CD4-positive, alpha-beta T cell treated with Interleukin-10 for 1 hour (primary cell): ENCODE measurements at places on chromosomes 4 and X.
A peak's percentile ranks its signal among the peaks of the same experiment; 100 is the strongest.

DNA sequence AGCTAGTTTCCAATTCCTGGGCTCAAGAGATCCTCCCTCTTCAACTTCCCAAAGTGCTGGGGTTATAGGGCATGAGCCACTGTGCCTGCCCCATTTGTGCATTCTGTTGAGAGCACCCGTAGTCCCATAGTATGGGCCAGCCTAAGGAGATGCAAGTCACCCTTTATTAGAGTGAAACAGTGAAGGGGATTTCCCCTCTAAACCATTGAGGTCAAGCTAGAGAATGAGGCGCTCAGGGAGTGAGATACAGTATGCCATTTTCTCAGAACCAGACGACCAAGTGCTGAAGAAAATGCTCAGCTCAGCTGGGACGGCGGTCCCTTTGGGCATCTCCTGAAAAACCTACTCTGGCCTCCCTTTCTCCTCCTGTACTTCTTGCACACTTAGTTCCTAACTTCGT, 18.7 kb downstream of the RNF4 start:
- DNase-seq: no peak

DNA sequence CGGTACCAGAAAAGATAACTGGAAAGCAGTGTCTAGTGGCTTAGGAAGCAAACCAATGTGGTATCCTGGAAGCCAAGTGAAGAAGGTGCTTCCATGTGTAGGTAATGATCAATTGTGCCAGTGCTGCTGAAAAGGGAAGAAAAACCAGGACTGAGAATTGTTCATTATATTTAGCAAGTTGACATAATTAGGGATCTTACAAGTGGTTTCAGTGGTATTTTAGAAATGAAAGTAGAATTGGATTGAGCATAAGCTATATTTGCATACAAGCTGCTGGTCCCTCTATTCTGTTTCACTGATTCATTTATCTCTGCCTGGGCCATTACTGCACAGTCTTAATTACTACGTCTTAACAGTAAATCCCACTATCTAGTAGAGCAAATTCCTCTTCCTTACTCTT, 32.3 kb downstream of the PRDM8 start:
- DNase-seq: no peak

DNA sequence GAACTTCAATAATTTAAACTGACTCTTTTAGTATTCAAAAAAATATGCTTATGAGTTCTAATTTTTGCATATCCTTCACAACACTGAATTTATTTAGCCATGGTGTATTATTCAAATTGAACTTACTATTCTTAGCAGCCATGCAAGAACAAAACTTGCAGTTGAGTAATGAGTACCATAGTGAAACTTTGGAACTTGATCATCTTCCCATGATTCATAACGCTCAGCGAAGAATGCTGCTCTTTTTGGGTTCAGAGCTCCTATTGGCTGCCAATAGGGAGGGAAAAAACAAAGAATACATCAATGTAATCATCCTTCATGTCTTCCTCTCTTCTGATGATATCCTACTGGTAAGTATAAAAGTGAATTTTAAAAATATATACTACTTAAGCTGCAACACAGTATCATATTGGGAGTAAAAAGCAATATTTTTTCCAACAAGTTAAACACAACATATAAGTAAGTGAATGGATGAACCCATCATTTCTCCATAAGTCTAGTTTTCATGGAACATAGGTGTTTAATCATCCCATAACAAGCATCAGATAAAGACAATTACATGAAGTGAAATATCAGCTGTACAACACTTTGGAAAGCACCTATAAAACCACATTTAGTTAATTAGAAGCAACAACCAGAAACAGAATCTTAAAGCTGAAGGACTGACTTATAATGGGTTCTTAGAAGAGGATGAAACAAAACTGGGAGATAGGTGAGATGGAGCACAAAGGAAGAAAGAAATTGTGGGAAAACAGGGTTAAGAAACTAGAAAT, 145.2 kb upstream of the MAB21L2 start:
- no peak for DNase-seq

DNA sequence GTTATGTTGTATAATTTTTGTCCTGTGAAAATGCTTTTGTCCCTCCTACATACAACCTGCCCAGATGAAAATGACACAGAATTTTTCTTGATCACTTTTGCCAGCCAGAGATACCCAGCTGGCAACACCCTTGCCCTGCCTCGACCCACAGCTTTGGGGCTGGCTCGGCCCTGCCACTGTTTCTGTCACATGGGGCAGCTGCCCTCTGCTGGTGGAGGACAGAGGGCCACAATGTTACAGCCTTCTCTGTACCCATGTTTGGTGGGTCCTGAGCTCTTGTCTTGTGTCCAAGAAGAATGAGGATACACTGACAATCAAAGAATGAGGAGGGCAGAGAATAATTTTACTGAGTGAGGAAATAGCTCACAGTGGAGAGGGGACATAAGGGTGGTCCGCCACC, 31.1 kb downstream of the BMP15 start:
- no peak for DNase-seq

GRCh38 chrX:48090123-48090522, 18.7 kb upstream of the ZNF630 start:
- DNase-seq: no peak

- DNase-seq: no peak
Measured at GRCh38 chr4:4425696-4426095, 38.8 kb downstream of the NSG1 start.

DNA sequence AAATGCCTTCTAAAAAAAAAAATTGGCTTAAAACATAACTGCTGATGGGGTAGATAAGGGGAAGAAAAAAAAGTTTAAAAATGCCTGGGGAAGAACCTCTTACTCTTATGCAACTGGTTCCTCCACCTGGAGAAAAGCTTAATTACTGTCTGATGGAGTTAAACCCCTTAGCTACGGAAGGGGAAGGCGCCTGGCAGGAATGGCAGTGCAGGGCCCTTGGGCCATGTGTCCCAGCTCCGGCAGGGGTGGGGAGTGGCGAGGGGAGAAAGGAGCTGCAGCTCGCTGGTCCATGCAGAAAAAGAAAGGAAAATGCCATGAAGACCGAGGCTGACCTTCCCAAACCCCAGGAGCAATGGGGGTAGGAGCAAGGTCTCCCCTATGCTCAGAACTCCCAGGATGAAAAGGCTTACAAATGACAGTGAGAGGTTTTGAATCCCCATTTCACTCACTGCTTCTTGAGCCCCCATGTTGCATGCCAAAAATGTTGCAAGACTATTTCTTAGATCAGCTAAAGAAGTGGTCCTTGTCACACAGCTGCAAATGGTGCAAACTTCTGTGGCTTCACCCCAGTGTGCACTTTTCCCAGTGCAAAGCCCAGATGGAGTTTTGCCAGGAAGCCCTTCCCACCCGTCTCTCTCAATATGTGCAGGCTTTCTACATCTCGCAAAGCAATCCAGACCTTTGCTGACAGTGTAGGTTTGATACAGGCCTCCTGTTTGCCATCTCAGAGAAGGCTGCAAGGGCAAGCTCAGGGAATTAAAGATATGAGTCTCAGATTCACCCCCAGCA, 204.8 kb upstream of the CT83 start:
- no peak for DNase-seq

- DNase-seq: peak; percentile 76
Measured at GRCh38 chr4:122577808-122578781, 42.8 kb downstream of the IL21 start.

- DNase-seq: no peak
Measured at GRCh38 chr4:21507439-21507838, 441.1 kb downstream of the KCNIP4 start.
